Activated CD8-positive, alpha-beta memory T cell treated with anti-CD3 and anti-CD28 coated beads for 4 hours (primary cell): ENCODE measurements at places on chromosomes 12 and 14.

DNA sequence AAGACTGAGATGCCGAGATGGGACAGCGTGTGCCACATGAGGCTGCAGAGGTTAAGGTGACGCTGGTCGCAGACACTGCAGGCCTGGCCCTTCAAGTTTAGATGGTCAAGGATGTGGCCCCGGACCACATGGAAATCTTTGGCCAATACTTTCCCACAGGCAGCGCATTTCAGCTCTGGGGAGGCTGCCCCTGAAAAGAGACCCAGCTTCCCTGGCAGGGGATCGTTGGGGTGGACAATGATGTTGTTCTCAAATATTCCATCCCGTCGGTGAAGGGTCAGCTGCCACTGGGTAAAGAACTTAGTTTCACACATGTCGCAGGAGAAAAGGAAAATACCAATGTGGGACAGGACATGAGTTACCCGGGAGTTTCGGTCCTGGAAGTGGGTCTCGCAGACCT, 3.0 kb downstream of the ZBTB39 start:
- DNase-seq: no peak

DNA sequence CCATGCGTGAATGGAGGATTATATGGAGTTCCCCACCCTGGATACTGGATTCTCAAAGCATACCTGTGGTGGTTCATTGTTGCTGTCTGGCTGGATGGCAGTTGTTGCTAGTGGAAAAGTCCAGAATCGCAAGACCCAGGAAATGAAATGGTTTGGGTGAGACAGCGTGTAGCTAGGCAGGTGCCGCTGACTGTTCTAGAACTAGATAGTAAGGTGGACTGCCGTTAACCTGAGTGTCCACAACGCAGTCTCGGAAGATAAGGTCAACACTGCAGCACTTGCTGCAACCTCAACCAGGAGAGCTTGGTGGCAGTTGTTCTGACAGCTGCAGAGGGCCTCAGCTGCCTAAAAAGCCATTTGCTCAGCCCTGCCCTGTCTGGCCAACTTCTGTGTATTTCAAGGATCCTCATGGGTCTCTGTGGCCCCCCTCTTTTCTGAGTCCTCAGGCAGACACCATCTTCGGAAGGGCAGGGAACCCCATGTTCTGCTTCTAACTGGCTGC, 15.5 kb upstream of the IRF2BPL start:
- DNase-seq: no peak

GRCh38 chr12:94020335-94020734, 128.0 kb upstream of the PLXNC1 start:
- DNase-seq: no peak

DNA sequence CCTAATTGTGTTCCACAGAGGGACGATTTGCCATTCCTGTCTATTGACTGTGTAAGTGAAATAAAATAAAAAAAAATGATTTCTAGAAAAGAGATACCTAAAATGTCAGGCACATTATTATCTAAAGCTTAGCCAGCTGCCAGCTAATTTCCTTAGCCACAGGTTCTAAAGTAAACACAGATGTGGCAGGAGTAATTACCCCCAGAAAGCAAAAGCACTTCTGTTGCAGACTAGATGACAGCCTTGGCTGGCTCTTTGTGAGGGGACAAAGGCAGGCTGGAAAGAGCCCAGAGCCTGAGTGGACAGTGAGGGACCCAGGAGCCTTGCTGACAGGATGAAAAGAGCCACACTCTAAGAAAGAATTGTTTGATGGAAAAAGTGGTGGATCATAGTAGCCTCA, 418.1 kb downstream of the LRIG3 start:
- DNase-seq: no peak

DNA sequence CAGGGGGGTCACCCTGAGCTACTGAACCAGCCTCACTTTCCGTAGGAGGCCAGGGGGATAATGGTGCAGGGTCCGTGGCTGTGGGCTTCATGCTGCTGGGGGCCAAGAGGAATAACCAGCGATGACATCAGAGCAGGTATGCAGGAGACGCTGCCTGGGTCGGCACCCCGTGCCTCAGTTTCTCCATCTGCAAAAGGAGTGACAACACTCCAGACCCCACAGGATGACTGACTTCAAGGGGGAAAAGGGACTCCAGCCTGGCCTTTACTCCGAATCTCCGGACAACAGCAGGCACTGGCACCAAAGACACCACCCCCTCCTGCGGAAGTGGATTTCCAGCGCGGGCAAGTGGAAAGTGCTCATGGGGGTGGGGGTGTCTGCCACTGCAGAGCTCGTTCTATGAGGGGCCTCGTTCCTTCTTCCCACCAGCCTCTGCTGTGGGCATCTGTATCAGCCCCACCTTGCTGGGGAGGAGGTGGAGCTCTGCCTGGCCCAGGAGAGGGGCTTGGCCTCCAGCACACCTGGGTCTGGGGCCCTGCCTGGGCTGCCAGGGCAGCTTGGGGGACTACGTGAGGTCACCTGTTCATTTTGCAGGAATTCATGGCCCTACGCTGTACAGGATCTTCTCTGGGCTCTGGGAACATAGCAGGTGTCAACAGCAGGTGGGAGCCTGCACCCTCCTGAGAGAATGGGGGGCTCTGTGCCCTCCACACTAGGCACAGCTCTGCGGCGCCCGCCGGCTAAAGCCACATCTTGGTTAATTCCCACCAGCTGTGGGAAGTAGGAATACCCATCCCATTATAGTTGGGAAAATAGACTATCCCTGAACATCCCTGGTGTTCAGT, 216.6 kb upstream of the C14orf180 start:
- no peak for DNase-seq

DNA sequence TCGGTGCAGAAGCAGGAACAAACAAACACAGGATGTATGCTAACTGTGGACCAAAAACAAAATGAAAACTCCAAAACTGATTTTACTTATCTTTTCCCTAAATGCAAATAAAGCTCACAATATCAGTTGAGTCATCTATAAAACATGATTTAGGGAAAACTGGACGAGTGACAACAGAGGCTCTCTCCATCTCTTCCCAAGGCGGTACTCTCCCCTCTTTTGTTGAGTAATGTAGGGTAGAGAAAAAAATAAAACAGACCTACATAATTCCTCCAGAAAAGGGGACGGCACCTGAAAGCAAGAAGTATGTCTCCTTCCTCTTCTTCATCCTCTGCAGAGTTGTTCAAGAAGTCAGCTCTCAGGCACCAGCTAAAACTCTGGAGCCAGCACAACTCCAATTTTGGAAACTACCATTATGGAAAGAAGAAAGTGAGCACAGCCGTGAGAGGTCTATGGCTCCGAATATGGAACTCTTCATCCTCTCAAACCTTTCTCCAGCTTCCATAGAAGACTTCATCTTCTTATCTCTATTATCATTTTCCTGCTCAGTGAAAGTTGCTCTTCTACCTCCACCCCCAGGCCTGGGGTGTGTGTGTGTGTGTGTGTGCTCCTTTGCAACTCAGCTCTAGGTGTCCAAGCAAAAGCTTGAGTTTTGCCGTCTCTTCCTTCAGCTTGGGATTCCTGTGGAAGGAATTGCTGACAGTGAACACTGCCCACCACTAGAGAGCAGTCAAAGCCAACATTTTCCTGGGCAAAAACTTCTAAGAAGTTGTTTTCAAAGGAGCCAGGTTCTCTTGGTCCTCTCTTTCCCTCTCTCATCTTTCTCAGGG, 155.4 kb downstream of the DIO2 start:
- DNase-seq: no peak

DNA sequence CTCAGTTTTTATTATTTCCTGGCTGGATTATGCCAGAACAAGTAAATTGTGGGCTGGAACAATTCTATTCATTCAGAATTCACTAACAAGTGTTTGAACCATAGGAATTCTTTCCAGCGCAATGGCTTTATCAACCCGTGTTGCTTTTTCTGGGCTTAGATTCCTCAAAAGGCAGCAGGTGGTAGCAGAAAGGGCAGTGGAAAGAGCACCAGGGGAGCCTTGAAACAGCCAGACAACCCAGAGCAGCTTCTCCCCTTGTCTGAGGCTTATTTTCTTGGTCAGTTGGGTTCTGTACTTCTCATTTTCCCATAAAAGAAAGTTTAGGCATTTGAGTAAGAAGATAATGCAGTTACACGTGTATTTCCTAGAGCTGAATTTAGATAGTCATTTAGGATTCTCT, 130.7 kb downstream of the OTOGL start:
- no peak for DNase-seq

GRCh38 chr14:105841022-105842009, 314.9 kb downstream of the TMEM121 start:
- no peak for DNase-seq

- DNase-seq: no peak
Measured at GRCh38 chr14:20803223-20803622, 579 bp upstream of the RNASE1 start.

- no peak for DNase-seq
Measured at GRCh38 chr12:51851413-51852124, 3.1 kb upstream of the FIGNL2 start.

DNA sequence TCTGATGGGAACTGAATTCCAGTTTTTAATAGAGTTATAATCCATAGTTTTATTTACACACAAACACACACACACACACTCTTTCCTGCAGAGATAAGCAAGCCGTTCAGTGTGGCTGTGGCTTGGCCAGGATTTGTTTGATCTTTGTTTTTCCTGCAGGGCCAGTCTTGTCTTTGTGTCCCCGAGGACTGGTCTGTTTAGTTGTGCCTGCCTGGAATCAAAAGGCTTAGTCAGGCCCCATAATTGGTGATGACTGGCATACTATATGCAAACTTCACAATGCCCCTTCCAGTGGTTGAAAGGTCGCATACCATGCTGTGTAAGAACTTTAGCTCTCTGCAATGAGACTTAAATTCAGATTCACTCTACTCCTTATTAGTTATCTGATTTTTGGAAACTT, 26.0 kb downstream of the WBP11 start:
- no peak for DNase-seq

GRCh38 chr12:41908206-41908605, 236.5 kb downstream of the GXYLT1 start:
- no peak for DNase-seq

GRCh38 chr12:58443273-58443980, 476.9 kb downstream of the LRIG3 start:
- no peak for DNase-seq

DNA sequence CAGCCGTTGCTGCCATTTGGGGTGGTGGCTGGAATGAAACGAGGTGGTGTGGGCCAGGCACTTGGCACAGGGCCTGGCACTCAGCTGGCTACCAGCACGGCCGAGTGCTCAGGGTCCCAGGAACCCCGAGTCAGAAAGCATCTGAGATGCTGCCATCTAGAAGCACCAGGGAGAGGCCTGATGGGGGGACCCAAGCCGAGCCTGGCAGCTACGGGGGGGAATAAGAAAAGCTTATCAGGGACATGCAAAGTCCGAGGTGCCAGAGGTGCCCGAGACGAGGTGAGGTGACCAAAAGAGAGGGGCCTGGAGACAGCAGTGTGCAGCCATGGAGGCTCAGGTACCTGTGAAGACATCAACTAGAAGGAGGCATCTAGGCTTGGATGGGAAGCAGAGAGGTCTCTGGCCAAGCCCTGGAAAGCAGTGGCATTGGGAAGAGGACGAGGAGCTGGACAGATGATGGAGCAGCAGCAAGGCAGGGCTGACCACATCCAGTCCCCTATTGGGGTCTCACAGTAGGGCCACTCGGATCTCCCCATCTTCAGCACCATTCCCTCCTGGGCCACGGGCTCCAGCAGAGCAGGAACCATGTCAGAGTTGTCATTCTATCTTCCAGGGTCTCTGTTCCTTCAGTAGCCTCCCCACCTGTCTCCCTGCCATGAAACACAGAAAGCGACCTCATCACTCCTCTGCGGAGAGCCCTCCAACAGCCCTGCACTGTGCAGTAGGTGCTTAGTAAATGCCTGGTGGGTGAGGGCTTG, 59.3 kb upstream of the DIO3 start:
- no peak for DNase-seq

GRCh38 chr12:98421316-98421715, 94.1 kb upstream of the TMPO start:
- no peak for DNase-seq

GRCh38 chr14:92462568-92462967, 51.0 kb upstream of the RIN3 start:
- DNase-seq: no peak

DNA sequence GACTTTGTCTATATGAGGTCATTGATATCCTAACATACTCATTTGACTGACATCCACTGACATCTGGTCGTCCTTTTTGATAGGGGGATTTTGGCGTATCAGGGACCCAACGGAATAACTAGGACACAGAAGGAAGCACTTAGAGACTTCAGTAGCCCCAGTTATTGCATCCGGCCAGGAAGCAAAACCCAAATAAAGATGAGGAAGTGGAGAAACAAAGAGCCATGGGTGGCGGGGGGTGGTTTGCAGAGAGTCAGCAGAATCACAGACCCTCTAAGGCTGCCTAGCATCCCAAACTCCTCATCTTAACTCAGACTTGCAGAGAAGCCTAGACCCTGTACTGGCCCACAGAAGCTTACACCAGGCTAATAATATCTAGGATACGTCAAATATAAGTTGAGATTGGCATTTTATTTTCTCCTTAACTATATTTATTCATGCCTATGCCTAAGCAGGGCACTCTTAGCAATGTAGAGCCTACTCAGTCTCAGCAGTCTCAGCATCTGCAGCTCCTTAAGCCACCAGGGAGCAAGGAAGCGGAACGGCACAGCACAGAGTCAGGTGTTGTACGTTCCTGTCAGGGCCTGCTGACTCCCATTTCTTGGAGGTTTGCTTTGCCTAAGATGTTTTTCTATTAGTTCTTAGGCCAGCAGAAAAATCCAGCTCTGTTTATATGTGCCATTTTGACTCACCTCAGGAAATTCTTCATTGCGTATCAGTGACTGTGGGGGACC, 45.1 kb downstream of the KCNA1 start:
- no peak for DNase-seq

- DNase-seq: no peak
Measured at GRCh38 chr12:71636704-71637115, 26.9 kb downstream of the ZFC3H1 start.

- no peak for DNase-seq
Measured at GRCh38 chr14:64725261-64725815, 21.1 kb downstream of the PLEKHG3 start.

GRCh38 chr12:54220092-54220557, 31.3 kb upstream of the SMUG1 start:
- peak; percentile 22 for DNase-seq

DNA sequence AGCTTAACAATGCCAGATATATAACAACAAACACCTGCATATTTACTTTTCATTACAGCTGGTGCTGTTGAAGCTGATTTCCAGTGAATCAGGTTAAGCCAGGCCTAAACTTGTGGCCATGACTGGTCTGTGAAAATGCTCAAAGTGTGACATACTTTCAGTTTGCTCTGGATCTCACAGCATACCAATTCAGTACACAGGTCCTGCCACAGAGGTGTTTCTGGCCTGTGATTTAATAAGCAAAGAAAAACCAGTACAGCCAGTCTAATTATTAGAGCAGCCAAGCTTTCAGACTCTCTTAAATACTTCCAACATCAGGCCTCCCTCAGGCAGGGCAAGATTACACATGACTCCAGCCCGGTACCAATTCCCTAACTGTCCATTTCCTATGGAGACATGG, 27.4 kb upstream of the TMCC3 start:
- no peak for DNase-seq

- no peak for DNase-seq
Measured at GRCh38 chr12:62834406-62834805, 100.5 kb downstream of the PPM1H start.
